ENCODE measurements at places on chromosomes 16 and 17.

- DNase-seq, result no peak
These were observed 1.1 kb downstream of the SPECC1 start for GRCh38 chr17:20010099-20010863.

- DNase-seq, result no peak
These were observed 44.2 kb downstream of the LYRM9 start for GRCh38 chr17:27848931-27849330.

DNA sequence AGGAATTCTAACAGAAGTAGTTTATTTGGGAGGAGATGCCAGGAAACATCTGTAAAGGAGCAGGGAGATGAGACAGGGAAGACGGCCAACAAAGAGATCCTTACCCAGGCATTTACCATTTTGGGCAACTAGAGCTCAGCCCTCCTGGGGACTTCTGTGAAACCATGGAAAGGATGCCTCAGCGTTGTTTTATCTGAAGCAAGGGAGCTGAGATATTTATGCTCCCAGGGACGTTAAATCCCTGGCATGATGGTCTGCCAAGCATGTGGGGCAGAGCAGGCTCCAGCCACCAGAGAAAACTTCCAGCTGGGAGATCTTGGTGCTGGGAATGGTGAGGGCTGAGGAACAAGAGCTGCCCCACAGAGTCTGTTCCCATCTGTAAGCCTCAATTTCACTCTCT lies 114.8 kb upstream of the FOXF1 start:
- DNase-seq, result no peak

GRCh38 chr17:7130621-7131422 lies 16.2 kb upstream of the ASGR2 start:
- no peak for DNase-seq

DNA sequence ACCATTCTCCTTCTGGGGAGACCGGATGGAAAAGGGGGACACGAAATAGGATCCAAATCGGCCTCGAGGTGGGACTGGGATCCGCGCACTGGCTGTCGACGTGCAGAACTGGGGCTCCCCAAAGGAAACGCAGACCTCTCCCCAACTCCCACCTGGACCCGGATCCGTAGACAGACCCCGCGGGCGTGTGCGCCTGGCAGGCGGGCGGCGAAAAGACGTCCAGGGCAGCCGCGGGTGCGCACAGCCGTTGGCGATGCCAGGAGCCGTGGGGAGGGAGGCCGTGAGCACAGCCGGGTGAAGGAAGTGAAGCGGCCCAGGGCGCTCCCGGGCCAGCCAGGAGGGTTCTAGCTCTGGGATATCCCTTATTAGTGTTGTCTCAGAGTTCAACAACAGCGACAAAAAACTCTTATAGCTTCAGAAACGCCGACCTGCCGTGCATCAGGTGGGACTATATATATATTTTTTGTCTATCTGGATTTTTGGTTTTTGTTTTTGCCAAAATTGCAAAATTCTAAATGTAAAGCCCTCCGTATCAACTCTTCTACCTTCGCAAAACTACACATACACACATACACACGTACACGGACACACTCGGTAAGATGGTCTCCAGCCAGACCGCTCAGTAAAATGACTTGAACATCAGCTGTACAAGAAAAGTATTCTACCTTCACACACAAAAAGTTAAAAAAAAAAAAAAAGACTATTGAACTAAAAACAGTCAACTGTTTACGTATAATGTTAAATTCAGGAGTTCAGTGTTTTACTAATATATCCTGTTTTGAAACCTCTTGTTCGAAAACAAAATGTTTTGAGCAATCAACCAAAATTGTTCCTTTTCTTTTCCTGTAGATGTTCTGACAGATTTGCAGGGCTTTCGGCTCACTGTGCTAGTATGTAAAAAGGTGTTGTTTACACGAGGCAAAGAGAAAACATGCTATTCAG lies 5.2 kb upstream of the AATF start:
- DNase-seq, result no peak

GRCh38 chr17:14815079-14815478 lies 450.0 kb downstream of the PMP22 start:
- no peak for DNase-seq

All from stimulated activated CD4-positive, alpha-beta T cell treated with anti-CD3 and anti-CD28 coated beads, Interleukin-1b, Interleukin-23, amount 100 ng/mL, for 1 hour (primary cell).